Stimulated activated naive CD8-positive, alpha-beta T cell treated with anti-CD3 and anti-CD28 coated beads, Interleukin-15, Interleukin-2, amounts not matched to agents 100 U/mL and 50 U/mL, for 24 hours (primary cell): ENCODE measurements at places on chromosomes 2 and 18.
A peak's percentile ranks its signal among the peaks of the same experiment; 100 is the strongest.

DNA sequence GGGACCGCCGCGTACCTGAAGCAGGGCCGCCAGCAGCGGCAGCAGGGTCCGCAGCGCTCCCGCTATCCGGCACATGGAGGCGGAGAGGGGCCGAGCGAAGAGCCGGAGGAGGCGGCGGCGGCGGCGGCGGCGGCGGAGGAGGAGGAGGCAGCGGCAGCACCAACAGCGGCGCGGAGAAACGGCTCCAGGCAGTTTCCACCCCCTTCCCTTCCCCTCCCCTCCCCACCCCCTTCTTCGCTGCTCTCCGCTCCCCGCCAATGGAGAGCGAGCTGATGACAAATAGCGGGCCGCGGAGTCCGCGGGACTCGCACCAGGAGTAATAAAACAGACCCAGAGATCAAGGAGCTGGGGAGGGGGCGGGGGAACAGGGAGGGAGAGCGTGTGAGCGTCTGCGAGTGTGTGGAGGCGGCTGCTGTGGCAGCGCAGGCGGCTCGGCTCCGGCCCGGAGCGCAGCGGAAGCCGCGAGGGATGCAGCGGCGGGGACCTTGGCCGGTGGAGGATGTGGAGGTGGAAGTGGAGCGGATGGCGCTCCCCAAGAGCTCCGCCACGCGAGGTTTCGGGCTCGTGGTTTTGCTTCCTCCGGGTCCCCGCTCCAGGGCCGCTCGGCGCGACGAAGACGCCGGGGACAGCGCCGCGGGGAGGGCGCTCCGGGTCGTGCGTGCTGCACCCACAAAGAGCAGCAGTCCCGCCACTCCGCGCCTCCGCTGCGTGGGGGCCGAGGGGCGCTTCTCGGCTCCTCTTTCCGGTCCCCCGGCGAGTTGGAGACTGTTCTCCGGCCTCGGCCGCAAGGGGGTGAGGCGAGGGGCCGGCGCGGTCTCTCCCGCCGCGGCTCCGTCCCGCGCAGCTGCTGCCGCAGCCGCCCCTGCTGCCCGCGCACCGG is at the start of gene CDH2:
Gene CDH2, minus strand, starts transcription at position 183 of the 880 bp plus-strand sequence. Its CDS starts 108 bp downstream, at position 75.
- DNase-seq, result peak; percentile 16

GRCh38 chr2:178848335-178848734 is 41.1 kb upstream of the TTN start:
- no peak for DNase-seq

- DNase-seq, result no peak
Observed at GRCh38 chr2:163849756-163850435, 114.1 kb upstream of the FIGN start.

GRCh38 chr2:26521054-26521912 is 43.4 kb upstream of the OTOF start:
- DNase-seq, result peak; percentile 20

GRCh38 chr2:164186591-164186990 is 434.7 kb downstream of the GRB14 start:
- DNase-seq, result no peak

- DNase-seq, result peak; percentile 45
Observed at GRCh38 chr2:10080536-10081304, 509 bp upstream of the CYS1 start.

- DNase-seq, result no peak
Observed at GRCh38 chr18:7349181-7349837, 118.4 kb downstream of the LRRC30 start.

GRCh38 chr2:29239209-29239960 is 124.2 kb downstream of the CLIP4 start:
- no peak for DNase-seq

DNA sequence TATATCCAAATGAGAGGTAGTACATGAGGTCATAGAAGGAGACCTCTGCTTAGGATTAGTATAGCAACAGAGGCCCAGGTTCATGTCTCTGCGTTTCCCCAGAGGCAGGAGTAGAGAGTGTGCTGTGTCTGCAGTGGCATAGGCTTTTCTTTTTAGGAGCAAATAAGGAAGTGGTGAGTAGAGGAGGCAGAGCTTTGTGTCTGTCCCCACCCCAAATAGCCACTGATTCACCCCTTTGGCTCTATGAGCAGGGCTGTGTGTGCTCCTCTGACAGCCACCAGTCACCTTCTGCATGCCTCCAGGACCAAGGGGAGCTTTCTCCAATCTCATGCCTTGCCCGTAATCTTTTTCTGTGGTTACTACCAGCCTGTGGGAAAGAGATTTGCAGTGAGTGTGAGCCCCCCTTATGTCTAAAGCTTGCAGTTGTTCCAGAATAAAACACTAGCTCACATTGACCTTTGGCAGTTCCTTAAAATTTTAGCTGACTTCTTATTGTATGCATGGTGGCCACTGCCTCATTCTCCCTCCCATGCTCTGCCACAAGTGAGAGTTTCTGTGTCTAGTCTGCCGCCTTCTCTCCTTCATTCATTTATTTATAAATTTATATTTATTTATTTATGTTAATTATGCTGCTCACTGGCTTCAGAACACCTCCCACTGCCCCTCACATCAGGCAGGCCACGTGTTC is 23.5 kb upstream of the ELAC1 start:
- DNase-seq, result no peak

- no peak for DNase-seq
Observed at GRCh38 chr2:74522516-74522915, 3.5 kb downstream of the DQX1 start.

DNA sequence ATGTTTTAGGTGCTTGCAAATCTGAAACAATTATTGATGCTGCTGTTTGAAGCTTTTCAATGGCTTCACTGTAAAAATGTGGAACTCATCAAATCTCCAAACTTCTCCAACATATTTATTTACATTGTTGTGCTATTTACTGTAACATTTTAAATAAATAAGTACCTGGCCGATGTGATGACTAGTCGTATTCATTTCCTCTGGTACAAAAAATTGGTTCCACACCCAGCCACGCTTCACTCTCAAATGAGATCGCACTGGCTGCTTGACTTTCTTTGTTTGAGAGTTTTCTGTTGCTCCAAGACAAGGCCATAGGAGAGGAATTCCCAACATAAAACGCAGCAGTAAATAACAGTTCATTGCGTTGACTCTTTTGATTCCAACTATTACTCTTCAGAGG is 32.0 kb downstream of the CDH19 start:
- DNase-seq, result no peak

- DNase-seq, result no peak
Observed at GRCh38 chr2:175012516-175012915, 7.3 kb upstream of the CHN1 start.

GRCh38 chr2:6290217-6291015 is 575.3 kb downstream of the CMPK2 start:
- no peak for DNase-seq

- no peak for DNase-seq
Observed at GRCh38 chr2:33704406-33704855, 105.3 kb upstream of the FAM98A start.

GRCh38 chr2:19295998-19296502 is 62.4 kb downstream of the OSR1 start:
- no peak for DNase-seq
